ENCODE measurements at places on chromosomes 11 and 22.

- DNase-seq: no peak
Measured at GRCh38 chr22:24429411-24430365, 2.3 kb downstream of the ADORA2A start.

GRCh38 chr22:37032134-37032534 is 12.6 kb downstream of the MPST start:
- peak; percentile 43 for DNase-seq

GRCh38 chr11:41970681-41971080 is 511.2 kb upstream of the LRRC4C start:
- no peak for DNase-seq

GRCh38 chr22:38202437-38203089 is 769 bp downstream of the MAFF start:
- DNase-seq: peak; percentile 92

DNA sequence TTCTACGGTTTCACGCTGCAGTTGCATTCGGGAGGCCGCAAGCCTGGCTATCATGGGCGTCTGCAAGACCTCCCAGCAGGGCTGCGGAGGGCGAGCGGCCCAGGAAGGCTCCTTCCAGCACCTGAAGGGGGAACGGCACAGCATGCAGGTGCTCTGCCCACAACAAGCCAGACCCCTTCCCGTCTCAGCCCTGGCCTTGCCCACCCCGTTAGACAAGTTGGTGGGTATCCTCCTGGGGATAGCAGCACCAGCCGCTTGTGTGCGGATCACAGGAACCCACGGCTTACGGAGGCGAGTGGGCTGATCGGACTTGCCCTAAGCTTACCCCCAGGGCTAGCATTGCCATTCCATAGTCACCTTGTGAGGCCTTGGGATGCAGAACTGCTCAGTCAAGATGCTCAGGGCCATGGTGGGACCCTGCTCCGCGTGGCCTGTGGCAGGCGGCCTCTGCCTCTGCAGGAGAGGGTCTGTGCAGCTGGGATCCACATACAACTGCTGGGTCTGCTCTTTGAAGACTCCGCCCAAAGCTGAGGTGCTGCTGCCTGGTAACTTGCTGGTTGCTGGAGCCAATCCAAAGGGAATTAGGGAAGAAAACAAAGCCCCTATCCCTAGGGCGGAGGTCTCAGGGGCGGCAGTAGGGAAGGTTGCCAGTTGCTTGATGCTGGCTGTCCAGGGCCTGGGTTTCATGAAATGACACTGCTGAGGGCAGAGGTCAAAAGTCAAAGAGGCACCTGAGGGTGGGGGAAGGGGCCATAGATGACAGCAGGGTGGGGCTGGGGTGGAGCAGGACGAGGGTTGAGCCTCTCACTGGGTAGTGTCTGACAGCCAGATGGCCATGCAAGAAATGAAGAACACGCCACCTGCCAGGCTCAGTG is 1.4 kb upstream of the OSBPL5 start:
- no peak for DNase-seq

DNA sequence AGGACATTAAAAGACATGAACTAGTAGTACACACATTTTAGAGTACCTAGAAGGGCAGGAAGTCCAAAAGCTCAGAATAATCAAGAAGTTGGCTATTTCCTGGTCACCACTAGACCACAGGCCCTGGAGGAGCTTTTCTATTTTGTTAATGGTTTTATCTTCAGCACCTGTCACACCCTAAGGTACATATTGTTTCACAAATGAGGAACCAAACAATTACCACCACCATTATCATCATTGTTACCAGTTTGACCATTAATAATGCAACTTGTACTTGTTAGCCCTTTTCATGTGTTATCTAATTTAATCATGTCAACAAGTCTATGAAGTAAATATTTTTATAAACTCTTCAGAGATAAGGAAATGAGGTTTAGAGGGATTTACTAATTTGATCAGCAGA is 4.9 kb downstream of the MRPL48 start:
- no peak for DNase-seq

DNA sequence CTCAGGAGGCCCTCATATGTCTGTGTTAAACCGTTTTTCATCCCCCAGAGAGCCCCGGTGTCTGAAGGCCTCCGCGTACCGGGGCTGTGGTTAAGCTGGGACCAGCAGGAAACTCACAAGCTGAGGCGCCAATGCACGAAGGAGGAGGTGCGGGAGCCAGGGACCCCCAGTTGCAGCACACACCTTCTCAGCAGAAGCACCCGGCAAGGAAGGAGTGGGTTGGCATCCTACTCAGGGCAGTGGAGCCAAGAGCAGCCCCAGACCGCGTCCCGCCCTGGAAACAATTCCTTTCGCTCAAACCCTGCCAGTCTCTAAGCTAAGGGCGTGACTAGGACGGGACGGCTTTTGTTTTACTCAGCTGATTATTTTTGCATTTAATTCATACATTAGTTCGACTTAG is 726.9 kb downstream of the BRD1 start:
- DNase-seq: no peak

DNA sequence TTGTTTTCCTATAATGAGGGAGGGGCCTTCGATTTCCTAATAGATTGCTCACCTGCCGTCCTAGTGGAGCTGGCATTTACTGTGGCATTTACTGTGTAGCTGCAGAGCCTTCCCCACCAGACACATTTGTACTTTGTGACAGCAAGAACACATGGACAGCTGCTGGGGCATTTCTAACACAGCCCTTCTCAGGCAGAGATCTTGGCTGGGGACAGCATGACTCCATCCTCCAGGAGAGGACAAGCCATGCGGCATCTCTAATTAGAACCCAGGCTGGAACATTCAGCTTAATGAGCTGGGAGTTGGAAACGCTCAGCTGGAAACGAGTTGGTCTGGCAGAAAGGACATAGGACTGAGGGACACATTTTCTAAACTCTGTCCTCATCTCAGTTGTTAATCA is 887.5 kb downstream of the NTM start:
- DNase-seq: no peak

DNA sequence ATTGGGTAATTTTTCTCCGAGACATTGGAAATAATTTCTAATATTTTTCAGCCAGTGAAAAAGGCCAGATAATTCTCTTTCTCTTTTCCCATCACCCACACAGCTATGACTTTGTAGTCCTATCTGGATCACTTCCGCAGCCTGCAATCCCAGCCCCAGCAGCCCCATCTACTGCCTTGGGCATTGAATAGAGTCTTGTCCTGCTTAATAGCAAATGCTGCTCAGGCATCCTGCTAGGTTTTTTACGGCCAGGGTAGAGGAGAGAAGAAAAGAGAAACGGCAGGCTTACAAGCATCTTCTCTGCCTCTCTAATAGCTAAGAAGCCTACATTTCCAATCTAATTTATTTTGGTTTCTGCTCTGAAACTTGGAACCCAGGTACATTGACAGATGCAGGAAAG is 154.3 kb upstream of the B3GAT1 start:
- DNase-seq: no peak

DNA sequence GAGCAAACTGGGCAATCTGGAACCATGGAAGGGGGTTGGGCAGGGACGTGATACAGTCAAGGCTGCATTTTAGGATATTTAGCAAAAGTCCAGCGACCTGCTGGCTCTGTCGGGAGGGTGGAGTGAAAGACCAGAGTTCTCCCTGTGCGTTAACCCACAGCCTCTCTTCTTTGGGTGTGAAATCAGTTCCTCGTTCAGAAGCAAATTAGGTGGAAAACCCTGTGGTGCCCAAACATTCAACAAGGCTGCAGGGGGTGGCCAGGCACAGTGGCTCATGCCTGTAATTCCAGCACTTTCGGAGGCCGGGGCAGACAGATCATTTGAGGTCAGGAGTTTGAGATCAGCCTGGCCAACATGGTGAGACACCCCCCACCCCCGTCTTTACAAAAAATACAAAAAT is 5.9 kb downstream of the TMEM151A start:
- DNase-seq: no peak

GRCh38 chr11:17967661-17968060 is 45.2 kb downstream of the SERGEF start:
- no peak for DNase-seq

DNA sequence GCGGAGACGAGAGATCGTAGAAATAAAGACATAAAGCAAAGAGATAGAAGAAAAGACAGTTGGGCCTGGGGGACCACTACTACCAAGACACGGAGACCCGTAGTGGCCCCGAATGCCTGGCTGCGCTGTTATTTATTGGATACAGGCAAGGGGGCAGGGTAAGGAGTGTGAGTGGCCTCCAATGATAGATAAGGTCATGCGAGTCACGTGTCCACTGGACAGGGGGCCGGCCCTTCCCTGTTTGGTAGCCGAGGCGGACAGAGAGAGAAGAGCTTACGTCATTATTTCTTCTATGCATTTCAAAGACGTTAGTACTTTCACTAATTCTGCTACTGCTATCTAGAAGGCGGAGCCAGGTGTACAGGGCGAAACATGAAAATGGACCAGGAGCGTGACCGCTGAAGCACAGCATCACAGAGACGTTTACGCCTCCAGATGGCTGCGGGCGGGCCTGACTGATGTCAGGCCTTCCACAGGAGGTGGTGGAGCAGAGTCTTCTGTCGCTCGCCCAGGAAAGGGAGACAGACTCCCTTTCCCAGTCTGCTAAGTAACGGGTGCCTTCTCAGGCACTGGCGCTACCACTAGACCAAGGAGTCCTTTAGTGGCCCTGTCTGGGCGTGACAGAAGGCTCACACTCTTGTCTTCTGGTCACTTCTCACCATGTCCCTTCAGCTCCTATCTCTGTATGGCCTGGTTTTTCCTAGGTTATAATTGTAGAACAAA is 24.8 kb downstream of the PPP6R2 start:
- no peak for DNase-seq

DNA sequence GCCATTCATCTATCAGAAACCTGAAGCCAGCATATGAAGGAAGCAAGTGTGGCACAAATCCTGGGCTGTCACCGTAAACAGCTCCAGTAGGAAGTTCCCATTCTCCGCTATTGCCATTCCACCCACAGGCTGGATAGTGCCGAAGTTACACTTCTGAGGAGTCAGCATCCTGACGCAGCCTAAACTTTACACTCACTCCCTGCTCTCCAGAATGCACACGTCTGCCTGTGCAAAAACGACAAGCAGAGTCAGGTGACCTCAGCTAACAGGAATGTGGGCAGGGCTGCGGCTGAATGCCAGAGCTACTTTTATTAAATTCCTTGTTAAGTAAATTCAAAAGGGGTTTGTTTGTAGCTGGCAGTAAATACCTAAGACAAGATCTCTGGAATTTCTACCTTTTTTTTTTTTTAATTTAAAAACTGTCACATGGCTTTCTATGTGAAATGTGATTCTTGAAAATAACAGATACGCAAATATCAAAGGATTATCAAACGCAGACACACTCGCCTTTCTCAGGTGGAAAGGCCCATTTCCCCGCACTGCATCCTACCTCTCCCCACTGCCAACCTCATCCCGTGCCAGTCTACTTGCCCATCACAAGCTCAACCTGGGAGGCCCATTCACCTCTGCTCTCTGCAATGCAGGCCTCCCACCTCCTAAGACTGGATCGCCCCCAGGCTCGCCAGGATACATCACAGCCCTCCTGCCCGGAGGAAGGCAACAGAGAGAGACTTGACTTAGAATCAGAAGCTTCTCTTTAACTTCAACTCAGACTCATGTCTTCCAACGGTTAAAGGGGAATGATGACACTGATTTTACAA is 33.5 kb downstream of the NFRKB start:
- DNase-seq: peak; percentile 73

- no peak for DNase-seq
Measured at GRCh38 chr22:26817926-26818325, 160.5 kb downstream of the MIAT start.

- DNase-seq: no peak
Measured at GRCh38 chr11:64641596-64642417, 50.8 kb downstream of the SLC22A12 start.

- no peak for DNase-seq
Measured at GRCh38 chr11:9123595-9124304, 32.4 kb upstream of the SCUBE2 start.

DNA sequence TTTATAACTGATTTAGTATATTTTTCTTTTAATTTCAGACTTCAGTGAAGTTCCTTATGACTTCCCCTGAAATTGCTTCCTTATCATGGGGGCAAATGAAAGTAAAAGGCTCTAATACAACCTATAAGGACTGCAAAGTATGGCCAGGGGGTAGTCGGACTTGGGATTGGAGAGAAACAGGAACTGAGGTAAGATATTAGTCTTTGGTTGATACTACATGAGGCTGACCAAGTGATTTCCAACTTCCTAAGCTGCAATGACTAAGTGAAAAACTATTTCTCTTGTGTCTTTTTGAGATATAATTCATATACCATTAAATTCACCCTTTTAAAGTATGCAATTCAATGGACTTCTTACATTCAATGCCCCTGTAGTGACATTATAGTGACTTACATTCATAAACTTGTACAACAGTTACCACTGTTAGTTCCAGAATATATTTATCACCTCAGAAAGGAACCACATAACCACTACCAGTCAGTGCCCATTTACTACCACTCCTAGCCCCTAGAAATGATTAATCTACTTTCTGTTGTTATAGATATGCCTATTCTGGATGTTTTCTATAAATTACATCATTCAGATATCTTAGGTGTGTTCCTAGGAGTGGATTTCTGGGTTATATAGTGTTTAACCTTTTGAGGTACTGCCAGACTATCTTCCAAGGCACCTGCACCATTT is 21.6 kb downstream of the AAMDC start:
- DNase-seq: no peak

DNA sequence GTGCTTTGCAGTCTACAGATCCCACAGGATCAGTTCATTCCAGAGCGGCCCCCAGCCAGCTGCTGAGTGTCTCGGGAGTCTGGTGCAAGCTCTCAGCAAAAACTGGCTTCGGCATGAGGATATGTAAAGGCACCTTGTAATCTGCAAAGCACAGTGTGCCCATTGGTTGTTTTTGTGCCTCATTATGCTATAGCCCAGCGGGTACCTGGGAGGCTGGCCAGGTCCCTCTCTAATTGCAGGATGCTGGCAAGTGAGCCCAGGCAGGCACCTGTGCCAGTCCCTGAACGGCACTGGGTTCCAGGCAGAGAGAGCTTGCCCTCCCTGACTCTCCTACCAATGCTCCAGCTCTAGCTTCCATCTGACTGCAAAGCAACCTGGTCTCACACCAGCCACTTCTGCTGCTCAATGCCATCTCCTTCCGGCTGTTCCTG is 128.7 kb downstream of the DSCAML1 start:
- no peak for DNase-seq

GRCh38 chr11:35160902-35161597 is 22.1 kb downstream of the CD44 start:
- no peak for DNase-seq

DNA sequence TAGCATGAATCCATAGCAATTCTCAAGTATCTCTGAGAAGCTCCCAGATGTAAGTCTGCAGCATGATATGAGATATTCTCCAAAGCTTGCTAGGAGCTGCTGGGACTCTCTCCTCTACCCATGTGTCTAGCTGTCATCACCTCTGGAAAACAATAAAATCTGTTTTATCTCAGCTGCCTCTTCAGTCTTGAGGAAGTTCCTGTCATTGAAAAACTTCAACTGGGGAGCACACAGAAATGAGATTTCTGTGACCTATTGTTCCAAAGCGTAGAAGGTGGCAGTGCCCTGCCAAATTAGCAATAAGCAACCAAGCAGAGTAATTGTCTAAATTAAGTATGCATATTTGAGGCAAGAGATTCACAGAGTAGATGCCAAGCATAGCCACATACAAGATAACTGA is 1380.6 kb upstream of the RAG2 start:
- no peak for DNase-seq

- DNase-seq: peak; percentile 10
Measured at GRCh38 chr11:17432002-17432401, 43.5 kb upstream of the KCNJ11 start.

All from lung (tissue), 17 donors.